H9 (cell line): ENCODE measurements at places on chromosomes 3 and 15.

GRCh38 chr3:107892955-107893624 lies 197.7 kb downstream of the CD47 start:
- no peak for DNase-seq

- no peak for DNase-seq
Observed at GRCh38 chr3:79236496-79236895, 531.3 kb downstream of the ROBO1 start.

GRCh38 chr15:62066663-62067447 lies at the start of gene C2CD4A:
Gene C2CD4A, plus strand, starts transcription at chr15:62066977. Its CDS starts 637 bp downstream, at chr15:62067614.
- peak; percentile 95 for DNase-seq

DNA sequence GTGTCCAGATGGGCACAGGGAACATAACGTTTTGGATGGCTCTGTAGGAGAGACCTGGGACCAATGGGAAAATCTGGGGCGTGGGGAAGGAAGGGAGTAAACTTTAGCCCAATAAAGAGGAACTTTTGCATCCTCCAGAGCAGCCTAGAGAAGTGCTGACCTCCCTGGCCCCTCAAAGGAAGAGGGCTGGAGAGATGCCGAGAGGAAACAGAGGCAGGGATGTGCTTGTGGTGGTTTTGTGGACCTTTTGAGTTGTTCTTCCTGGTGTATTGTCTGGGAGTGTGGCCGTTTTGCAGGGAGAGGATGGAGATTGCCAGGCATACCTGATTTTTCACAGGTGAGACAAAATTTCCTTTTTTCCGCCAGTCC lies 10.2 kb downstream of the CTSH start:
- DNase-seq = no peak

DNA sequence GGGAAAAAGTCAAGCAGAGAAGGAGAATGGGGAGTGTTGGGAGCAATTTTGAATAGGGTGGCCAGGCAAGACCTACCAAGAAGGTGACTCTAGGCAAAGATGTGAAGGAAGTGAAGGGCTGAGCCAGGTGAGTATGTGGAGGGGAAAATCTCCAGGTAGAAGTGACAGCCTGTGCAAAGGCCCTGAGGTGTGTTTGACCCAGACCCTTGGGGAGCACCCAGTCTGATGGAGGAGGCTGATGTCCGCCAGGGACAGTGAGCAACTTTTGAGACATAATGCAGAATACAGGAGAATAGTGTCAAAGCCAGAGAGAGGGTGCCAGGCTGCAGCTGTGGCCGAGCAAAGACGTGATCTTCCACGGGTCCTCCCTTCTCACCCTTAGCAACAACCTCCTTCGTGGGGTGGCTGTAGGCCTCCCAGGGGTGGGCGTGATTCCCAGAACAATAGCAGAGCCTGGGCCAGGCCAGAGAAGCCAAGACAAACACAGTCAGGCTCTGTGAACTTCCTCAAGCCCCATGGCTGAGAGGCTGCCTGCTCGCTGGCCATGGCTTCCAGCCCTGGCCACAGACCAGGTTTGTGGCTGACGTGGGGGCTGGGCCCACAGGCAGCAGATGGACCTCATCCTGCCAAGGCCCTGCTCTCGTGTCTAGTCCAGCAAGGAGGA lies 58.1 kb downstream of the SLC6A6 start:
- no peak for DNase-seq

- DNase-seq = peak; percentile 76
Observed at GRCh38 chr3:192409201-192409837, 318.0 kb downstream of the FGF12 start.

DNA sequence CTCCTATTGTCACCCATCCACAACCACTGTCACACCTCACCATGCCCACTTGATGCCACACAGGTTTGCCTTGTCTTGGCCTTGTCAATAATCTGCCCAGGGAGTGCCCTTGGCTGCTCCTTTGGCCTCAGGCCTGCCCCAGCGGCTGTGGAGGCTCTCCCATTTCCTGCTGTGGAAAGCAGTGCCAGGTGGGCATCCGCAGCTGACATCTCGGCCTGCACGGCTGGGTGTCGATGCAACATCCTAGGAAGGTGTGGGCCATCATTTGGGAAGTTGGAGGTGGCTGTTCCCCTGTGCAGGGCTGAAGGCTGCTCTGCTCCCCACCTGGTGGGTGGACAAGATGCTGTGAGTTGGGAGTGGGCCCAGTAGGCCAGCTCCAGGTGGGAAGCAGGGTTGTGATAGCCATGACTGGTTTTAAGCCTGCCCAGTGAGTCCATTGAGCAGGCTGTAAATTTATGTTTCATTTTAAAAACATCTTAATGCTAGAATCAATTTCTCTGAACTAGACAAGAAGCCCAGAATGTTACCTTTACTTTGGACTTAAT lies 12.5 kb downstream of the DNAH1 start:
- no peak for DNase-seq

- DNase-seq = no peak
Observed at GRCh38 chr3:116757315-116757714, 47.7 kb downstream of the TUSC7 start.

DNA sequence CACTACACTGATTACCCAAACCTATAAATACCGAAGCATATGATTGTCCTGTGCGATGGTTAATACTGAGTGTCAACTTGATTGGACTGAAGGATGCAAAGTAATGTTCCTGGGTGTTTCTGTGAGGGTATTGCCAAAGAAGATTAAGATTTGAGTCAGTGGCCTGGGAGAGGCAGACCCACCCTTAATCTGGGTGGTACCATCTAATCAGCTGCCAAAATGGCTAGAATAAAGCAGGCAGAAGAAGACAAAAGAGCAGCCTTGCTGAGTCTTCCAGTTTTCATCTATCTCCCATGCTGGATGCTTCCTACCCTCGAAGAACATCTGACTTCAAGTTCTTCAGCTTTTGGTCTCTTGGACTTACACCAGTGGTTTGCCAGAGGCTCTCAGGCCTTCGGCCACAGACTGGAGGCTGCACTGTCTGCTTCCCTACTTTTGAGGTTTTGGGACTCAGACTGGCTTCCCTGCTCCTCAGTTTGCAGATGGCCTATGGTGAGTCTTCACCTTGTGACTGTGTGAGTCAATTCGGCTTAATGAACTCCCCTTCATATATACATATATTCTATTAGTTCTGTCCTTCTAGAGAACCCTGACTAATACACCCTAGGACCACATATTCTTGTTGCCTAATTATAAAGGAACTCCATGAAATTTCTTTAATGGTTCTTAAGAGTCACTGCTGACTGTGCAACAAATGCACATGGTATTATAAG lies 31.7 kb downstream of the CSNK1G1 start:
- DNase-seq = no peak

GRCh38 chr15:85421116-85421925 lies 40.9 kb downstream of the AKAP13 start:
- no peak for DNase-seq

DNA sequence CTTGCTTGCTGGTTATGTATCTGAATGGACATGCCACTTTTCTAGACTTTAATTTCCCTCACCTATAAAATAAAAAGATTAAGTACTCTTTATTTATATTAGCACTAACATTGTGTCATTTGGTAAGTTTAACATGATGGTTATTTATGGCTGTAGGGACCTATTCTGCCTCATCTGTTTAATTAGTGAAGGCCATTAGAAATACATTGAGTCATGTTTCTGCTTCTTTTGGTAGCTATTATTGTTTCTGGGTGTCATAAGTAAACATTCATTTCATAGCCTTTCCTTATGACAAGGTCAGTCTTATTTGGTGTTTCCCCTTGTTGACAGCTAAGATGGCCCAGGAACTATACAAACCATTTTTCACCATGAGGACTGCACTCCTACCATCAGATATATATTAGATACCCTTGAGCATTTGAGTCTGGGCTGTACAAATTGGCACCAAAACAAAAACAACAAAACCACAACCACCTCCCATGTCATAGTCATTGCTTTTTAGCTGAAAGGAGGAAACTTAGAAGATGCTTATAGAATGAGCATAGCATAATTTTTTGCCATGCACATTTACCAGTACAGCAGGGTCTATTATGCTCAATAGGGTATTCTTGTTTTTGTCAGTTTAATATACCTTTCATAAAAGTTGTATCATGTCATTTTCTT lies 39.3 kb downstream of the SRP14 start:
- DNase-seq = no peak

GRCh38 chr15:88126695-88127431 lies 129.7 kb downstream of the NTRK3 start:
- no peak for DNase-seq

- DNase-seq = peak; percentile 31
Observed at GRCh38 chr3:197183582-197183981, 114.8 kb downstream of the DLG1 start.

DNA sequence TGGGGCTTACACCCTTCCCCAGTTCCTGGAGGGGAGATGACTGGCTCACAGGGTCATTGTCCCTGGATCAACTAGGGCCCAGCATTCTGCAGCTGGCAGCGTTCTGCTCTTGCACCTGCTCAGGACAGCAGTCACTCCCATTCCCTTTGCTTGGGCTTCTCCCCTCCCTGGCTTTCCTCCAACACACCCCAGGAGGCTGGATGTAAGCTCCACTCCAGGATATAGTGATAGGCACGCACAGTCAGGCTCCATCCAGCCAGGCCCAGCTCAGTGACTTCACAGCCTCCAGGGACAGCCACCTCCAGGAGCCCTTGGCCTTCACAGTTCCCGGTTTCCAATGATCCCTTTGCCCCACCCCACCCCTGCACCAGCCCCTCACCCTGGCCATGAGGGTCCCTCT lies 1.9 kb downstream of the SPTBN5 start:
- DNase-seq = no peak
